BJ (cell line): ENCODE measurements at places on chromosomes 16 and 17. TPM values are rescaled to one million over a fixed set of nuclear protein-coding genes. Genes with fewer than 3 reads are reported as not detected.

GRCh38 chr17:45316434-45317110 is at the start of gene MAP3K14:
MAP3K14 (minus strand) TSS chr17:45317020; CDS start chr17:45290745, 26,275 bp downstream.
- DNase-seq, result no peak

GRCh38 chr16:68255712-68256111 is 8.6 kb upstream of the SLC7A6 start:
- DNase-seq, result no peak

GRCh38 chr16:56343661-56344517 is 81.5 kb downstream of the AMFR start:
- DNase-seq, result no peak

- DNase-seq, result no peak
These were observed 68.1 kb downstream of the GSG1L start for GRCh38 chr16:27995378-27995777.

GRCh38 chr16:16126896-16127295 is 96.4 kb downstream of the ABCC6 start:
- no peak for DNase-seq

DNA sequence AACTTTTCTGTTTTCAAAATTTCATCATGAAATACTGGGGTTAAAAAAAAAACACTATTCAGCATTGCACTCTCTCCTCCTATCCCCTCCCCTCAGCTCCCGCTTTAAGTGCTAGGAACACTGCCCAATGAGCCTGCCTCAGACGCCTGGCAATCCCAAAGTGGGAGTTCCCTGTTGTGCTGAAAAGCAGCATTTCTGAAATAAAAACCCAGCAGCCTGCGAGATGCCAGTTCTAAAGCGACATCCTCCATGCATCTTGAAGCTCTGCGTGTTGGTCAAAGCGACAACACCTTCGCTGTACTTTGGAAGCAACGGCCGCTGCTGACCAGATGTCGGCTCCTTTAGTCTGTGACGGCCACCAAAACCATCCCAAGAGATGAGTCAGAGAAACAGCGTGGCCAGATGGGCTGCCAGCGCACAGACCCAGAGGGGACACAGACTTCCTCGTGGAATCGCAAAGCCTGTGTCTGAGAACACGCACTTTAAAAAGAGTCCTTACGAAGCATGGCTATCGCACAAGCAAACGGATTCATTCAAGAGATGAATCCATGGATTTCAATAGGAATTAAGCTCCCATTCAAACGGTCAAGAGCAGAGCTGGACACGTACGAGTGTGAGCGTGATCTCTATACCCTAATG is 32.8 kb downstream of the FBXO31 start:
- DNase-seq, result peak; percentile 37

DNA sequence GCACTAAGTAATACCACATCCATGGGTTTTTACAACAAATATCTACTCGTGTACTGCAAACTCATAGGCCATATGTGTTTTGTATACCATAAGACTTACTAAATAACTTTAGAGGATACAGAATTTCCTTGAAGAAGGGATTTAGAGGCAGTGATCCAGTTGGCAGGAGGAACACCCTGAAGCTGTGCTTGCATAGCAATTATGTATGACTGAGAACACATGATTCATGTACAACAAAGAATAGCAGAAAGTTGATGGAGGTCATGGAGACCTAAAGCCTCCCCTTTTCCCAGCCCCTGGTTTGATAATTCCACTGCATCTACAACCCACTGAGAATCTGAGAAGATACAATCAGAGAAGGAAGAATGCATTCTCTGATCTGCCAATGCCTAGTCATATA is 83.8 kb upstream of the PMFBP1 start:
- no peak for DNase-seq

DNA sequence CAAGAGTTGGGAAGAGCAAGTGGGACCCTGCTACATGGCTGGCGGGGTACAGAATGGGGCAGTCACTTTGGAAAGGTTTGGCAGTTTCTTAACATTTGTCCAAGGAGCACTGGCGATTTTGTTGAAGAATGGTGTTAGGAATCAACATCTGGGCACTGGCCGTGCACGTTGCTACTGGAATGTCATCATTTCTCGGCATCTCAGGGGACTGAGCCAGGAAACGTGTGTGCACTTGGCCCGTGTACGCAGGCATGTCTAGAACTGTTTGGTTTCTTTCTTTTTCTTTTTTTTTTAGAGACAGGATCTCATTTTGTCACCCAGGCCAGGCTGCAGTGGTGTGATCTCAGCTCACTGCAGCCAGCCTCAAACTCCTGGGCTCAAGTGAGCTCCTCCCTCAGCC is 17.3 kb upstream of the FOXK2 start:
- DNase-seq, result no peak

DNA sequence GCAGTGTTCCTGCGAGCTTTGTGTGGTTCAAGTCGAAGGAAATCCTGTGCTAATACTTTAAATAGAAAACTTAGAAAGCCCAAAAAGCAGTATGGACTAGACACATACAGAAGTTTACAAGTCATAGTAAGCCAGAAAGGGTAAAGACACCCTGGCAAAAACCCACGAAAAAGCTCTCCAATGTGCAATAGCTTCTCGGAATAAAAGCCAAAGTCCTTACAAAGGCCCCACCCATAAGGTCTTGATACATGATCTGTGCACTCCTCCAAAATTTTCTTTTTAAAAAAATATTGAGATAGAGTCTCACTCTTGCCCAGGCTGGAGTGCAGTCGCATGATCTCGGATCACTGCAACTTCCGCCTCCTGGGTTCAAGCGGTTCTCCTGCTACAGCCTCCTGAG is 10.3 kb downstream of the C16orf86 start:
- no peak for DNase-seq

DNA sequence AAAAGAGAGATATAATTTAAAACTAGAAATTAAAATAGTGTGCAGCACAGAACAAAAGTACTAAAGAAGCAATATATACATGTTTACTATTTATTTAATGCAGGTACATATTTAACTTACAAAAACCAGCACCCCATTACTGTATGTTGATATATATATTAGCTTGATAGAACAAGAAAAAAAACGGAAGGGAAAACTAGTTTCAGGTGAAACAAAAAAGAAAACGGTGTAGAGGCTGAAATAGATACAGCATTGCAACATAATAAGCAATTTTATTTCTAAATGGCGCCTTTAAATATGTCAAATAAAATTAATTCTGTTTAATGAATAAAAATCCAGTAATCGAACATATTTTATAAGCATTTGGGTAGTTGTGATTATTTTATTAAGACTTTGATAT is 3.9 kb downstream of the HNF1B start:
- DNase-seq, result no peak

GRCh38 chr17:57625957-57626356 is 119.1 kb downstream of the CCDC182 start:
- no peak for DNase-seq

DNA sequence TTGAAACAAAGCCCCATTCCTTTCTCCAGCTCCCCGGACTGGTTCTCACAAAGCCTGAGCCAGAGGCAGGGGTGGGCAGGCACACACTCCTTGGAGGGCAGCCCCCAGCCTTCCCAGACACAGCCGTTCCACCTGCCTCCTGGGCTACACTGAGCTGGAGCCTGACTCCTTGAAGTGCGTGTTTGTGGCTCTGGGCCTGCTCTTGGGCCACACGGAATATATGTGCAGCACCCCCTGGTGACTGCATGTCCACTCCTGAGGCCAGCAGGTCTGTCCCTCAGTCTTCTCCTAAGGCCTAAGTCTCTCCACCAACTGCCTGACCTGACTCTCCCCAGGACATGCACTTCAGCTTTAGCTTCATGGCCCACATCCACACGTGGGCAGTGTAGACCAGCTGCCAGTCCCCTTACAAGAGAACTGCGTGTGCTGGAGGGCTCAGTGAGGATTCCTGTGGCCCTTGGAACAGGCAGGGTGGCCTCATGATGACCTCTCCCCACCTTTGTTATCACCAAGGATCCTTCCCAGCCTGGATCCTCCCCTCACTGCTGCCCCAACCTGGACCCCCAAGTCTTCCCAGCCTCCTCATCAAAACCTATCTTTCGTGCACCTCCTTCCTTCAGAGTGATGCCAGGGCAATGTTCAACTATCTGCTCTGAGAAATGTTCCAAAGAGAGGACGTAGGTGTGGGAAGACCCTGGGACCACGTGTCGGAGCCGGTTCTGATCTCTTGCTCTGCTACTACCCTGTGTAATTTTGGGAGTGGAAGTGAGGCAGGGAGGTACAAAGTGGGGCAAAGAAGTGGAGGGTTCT is 12.4 kb upstream of the SLC6A2 start:
- no peak for DNase-seq

DNA sequence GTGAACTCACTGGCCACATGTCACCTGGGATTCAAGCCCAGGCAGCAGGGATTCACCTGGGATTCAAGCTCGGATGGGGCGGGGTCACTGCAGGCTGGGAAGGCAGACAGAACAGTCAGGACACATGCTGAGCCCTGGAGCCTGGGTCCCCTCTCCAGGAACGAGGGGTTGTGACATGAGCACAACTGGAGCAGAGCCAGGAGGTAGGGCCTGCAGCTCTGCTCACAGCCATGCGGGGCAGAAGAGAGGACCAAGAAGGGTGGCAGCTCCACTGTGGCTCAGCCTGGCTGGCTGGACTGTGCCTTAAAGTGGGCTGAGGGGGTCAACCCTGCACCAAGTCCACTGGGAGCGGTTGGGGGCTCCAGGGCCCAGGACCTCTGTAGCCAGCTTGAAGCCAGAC is 150.1 kb downstream of the RAB11FIP4 start:
- DNase-seq, result no peak

DNA sequence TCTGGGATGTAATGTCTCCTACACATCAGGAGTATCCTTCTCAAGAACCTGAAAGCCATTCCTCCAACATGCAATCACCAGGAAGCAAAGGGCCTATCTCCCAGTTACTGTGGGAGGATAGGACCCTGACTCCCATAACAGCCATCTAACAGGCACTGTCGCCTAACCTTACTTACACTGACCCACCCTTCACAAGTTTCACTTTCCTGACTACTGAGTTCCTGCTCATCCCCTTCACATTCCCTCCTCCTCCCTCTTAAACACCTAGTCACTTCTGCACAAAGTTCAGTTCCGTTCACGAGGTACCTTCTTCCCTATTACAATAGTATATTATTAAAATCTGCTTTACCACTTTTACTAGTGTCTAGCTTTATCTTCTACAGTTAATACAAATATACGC is 1.3 kb downstream of the C17orf67 start:
- no peak for DNase-seq

DNA sequence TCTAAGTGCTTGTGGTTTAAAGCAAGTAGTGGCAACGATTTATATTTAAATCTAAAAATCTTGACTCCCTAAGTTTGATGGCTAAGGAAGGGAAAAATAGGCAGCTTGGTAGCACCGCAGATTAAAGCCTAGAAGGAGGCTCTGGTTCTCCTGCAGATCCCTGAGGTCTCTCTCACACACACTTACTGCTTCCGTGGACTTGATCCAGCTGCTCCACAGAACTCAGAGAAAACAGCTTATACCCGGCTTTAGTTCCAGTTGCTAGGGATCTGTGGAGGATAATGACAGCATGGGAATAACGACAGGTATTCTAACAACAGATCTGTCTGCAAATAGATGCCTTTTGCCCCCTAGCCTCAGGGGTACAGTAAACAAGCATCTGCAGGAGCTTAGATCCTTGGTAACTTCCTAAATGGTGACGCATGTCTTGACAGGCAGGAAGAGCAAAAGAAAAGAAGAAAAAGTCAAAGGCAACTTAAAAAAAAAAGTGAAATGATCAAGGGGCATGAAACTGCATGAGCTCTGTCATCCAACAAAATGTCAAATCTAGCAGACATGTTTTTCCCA is 4.5 kb downstream of the WIPI1 start:
- no peak for DNase-seq

GRCh38 chr16:49834531-49835151 is 21.3 kb downstream of the ZNF423 start:
- DNase-seq, result no peak

GRCh38 chr17:72658675-72659074 is 433.8 kb downstream of the SLC39A11 start:
- no peak for DNase-seq

DNA sequence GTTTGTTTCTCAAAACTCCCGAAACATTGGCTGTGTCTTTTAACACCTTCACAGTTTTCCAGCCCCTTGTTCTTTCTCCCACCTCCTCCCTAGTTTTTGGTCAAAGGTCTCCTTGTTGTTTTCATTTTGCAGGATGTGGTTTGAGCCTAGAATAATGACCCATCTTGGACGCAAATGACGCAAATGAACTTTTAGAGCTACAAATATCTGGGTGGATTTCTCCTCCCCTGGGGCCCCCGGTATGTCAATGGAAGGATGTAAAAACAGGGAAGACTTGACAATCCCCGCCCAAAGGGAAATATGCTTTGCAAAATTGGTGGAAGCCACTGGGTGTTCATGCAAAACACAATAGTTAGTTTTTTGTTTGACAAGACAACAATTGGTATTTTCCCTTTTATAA is 236.0 kb upstream of the IRX3 start:
- DNase-seq, result no peak

- no peak for DNase-seq
These were observed 136.0 kb upstream of the C17orf78 start for GRCh38 chr17:37239690-37240334.

- no peak for DNase-seq
These were observed 25.2 kb upstream of the SLC5A11 start for GRCh38 chr16:24820522-24820921.

The MYL11 gene
- 0.59 and 0.69 TPM in 2 replicates for polyA plus RNA-seq

The MAPT gene
- 0.16 and 0.23 TPM in 2 replicates for polyA plus RNA-seq

The CALB2 gene
- polyA plus RNA-seq, result 0.16 and 0.18 TPM in 2 replicates

The KRT28 gene
- not detected in 2 replicates for polyA plus RNA-seq

The ABCC6 gene
- polyA plus RNA-seq, result 0.87 and 1.2 TPM in 2 replicates

The MYO15B gene
- polyA plus RNA-seq, result 0.72 and 1.3 TPM in 2 replicates

The HBA2 gene
- polyA plus RNA-seq, result 0.17 TPM in 1 of 2 replicates, not detected in the other

The ADAP2 gene
- 0.12 and 0.42 TPM in 2 replicates for polyA plus RNA-seq

The CCDC40 gene
- 2.3 and 3.1 TPM in 2 replicates for polyA plus RNA-seq

The RNU2-1 gene
- not detected in 2 replicates for polyA plus RNA-seq

The RHBDF1 gene
- polyA plus RNA-seq, result 47.9 and 94.2 TPM in 2 replicates

The MYL4 gene
- 0.13 and 0.21 TPM in 2 replicates for polyA plus RNA-seq

The CLEC19A gene
- polyA plus RNA-seq, result not detected in 2 replicates

The HOXB4 gene
- polyA plus RNA-seq, result not detected in 2 replicates

The AURKB gene
- 13.4 and 26.1 TPM in 2 replicates for polyA plus RNA-seq

The IRF8 gene
- not detected in 2 replicates for polyA plus RNA-seq

The ICAM2 gene
- polyA plus RNA-seq, result 0.91 and 1.6 TPM in 2 replicates
